Renal pelvis (tissue), 12 donors: ENCODE measurements at places on chromosomes 6 and 20. TPM values are rescaled to one million over a fixed set of nuclear protein-coding genes. Genes with fewer than 3 reads are reported as not detected.

The NOX3 gene
- 2.7 TPM for polyA plus RNA-seq

The TCF21 gene
- 196 TPM for polyA plus RNA-seq

The RBBP9 gene
- polyA plus RNA-seq = 30.4 TPM

The CYP24A1 gene
- 1.4 TPM for polyA plus RNA-seq

The PBOV1 gene
- not detected for polyA plus RNA-seq

The SERPINB6 gene
- 84.7 TPM for polyA plus RNA-seq

The MPC1 gene
- 85.6 TPM for polyA plus RNA-seq

The CDC5L gene
- polyA plus RNA-seq = 40.1 TPM

The SLC12A5 gene
- polyA plus RNA-seq = 2.3 TPM

The PRICKLE4 gene
- polyA plus RNA-seq = 3.2 TPM
